NCI-H1092 treated with DMSO at 0.1 percent for 48 hours (cell line): ENCODE measurements at places on chromosomes 11 and 22.

- DNase-seq: no peak
Measured at GRCh38 chr11:12094872-12095800, 15.3 kb upstream of the MICAL2 start.

DNA sequence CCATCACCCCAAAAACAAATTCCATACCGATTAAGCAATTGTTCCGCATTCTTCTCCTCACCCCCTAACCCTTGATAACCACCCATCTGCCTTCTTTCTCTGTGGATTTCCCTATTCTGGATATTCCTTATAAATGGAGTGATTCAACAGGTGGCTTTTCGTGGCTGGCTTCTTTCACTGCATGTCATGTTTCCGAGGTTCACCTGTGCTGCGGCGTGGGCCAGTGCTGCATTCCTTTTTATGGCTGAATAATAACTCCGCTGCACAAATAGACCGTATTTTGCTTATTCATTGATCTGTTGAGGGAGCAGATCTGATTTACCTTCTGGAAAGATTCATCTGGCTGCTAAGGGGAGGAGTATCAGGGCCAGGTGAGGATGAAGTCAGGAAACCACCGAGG lies 94.8 kb upstream of the ASPHD2 start:
- DNase-seq: no peak

DNA sequence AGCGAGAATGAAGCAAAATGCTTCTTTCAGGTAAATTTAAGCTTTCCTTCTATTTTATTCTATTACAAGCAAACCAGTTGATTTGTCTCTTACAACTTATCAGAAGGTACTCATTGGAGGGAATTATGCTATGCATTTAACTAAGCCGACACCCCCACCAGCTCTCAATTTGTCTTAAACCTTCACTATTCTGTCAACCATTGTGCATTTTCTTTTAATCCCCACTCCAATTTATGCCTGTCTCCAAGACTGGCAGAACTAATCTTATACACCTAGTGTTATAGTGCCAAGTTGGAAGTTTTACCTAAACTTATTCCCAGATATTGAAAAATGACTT lies 12.5 kb downstream of the TAF1D start:
- no peak for DNase-seq

DNA sequence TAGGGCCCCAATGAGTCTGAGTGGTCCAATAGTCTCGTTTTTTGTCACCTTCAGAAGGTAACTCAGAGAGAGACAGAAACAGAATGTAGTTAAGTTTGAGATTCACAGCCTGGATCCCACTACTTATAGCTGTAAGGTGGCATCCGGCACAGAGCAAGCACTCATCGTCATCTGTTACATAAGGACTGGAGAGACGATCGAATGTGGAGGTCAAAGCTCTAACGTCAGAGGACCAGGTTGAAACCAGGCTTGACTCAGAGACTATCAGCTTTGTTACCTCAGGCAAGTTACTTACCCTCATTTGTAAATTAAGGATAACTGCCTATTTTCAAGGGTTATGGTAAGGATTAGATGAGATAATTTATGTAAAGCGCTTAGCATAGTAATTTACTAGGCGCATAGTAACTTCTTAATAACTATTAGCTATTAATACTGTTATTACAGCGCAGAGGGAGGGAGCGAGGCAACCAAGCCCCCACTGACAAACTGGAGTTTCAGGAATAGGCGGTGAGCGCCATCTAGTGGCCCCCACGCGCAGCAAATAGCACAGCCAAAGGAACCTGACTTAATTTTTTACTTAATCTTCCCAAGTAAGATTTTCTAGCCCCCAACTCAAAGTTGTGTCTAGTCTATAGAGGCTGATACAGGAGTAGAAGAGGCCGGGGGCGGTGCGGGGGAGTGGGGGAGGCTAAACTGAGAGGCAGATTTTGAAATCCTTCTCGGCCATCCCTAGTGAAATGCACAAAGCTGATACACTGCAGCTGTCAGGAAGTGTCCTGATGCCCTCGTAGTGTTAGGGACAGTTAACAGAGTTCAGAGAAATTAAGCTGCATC lies 29.0 kb upstream of the API5 start:
- peak; percentile 23 for DNase-seq

GRCh38 chr22:29259253-29259899 lies 8.4 kb downstream of the RHBDD3 start:
- no peak for DNase-seq
